CD4-positive, alpha-beta T cell treated with Interleukin-15 for 4 hours (primary cell): ENCODE measurements at places on chromosomes 6 and 20.
A peak's percentile ranks its signal among the peaks of the same experiment; 100 is the strongest.

GRCh38 chr6:41935685-41936072, 5.9 kb downstream of the CCND3 start:
- DNase-seq = no peak

- no peak for DNase-seq
These were observed 261.1 kb downstream of the FNDC1 start for GRCh38 chr6:159430323-159430722.

- DNase-seq = no peak
These were observed 159.2 kb downstream of the RPS12 start for GRCh38 chr6:132973514-132973993.

- DNase-seq = no peak
These were observed 16.4 kb upstream of the CYP24A1 start for GRCh38 chr20:54190217-54190616.

DNA sequence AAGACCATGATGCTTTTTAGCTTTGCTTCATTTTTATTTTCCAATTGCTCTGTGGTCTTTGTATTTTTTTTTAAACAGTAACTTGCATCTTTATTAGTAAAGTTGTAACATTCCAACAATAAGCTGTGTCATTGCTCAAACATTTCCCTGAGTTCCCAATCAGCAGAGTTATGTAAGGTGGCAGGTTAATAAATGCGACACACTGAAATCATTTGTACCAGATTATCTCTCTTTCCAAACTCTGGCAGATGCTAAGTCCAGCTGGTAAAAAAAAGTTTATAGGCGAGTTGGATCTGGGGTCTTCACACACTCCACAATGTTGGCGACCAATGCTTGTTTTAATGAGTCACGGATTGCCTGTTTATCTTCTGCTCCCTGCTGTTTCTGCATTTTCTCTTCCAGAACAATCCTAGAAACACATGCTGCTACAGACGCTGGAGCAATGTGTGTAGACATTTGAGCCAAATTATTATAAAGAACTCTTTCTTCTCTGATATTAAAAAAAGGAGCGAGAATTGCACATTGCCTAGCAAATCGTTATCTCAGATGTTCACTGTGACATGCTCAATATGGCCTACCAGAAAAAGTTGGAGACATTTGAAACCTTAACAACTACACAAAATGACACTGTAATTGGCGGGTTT, 113.6 kb upstream of the IFNGR1 start:
- DNase-seq = no peak

GRCh38 chr6:36120979-36121786, 9.1 kb upstream of the MAPK13 start:
- peak; percentile 59 for DNase-seq

DNA sequence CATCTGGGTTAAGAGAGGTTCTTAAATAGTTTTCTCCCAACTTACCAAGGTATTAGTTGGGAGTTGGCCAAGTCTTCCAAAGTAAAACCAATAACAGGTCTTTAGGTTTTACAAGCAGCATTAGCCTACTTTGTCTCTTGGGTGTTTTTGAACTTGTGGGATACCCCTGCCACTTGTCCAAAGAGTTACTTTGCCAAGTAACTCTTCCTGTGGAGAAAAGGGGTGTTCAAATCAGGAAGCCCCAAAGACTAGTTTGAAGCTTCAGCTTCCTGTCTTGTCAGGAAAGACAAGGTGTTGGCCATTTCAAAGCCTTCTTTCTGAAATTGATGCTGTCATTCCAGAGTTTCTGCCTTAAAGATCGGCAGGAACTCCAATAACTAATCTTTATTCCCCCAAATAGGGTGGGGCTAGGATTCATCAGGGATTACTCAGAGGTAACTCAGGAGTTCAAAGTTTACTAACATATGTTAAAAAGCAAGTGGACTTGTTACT, 822 bp downstream of the RAB22A start:
- DNase-seq = no peak

DNA sequence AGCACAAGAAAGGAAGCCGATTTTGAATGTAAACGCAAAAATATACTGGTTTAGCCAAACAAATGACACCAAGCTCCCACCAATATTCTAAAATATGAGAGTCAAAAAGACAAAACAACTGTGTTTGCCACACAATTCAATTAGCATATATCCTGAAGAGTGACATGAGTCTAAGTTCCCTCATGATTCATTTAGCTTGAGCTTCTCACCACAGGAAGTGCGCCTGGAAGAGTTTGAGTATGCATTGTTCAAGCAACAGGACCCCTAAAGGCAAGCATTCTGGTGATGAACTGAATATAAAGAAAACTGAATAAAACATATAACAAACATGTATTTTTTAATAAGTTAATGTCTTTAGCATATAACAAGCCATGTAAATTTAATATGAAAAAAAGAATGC, 115.2 kb upstream of the RUNX2 start:
- DNase-seq = no peak

GRCh38 chr20:15848995-15849610, 724.1 kb downstream of the KIF16B start:
- no peak for DNase-seq

DNA sequence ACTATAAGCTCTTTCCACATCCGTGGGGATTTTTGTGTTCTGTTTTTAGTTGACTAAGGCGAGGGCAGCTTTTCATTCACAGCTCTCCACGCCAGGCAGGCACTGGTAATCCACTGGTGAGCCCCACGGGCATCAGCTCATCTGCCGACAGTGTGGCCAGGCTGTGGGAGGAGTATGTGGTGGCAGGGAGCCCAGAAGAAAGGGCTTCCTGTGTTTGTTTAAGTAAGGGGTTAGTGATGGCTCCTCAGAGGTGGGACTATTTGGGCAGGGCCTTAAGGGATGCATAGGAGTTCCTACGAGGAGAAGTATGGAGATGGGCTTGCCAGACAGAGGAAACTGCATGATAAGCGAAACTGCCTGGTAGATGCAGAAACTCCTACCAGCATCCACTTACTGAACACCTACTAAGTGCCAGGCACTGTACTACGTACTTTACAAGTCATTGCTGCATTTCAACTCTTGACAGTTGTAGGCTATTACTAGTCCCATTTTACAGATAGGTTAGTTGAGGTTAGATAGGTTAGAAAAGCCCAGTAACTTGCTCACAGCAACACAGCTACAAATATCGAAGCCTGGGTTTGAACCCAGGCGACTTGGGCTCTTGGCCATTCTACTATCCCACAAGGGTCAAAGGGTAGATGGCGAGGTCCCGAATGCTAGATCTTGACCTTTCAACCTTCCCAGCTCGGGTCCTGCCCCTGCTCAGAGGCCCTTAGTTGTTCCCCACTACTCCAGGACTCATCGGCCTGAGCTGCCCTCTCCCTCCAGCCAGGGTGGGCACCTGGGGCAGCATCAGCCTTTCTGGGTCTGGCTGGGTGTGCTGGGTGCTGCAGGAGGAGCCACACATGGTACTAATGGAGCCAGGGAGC, 55.1 kb downstream of the CEBPB start:
- no peak for DNase-seq

GRCh38 chr6:35051396-35051795, 89.7 kb downstream of the TCP11 start:
- DNase-seq = no peak

DNA sequence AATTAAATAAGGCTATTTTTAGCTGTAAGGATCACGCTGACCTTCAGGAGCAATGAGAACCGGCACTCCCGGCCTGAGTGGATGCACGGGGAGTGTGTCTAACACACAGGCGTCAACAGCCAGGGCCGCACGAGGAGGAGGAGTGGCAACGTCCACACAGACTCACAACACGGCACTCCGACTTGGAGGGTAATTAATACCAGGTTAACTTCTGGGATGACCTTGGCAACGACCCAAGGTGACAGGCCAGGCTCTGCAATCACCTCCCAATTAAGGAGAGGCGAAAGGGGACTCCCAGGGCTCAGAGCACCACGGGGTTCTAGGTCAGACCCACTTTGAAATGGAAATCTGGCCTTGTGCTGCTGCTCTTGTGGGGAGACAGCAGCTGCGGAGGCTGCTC, 84.0 kb downstream of the RAMACL start:
- DNase-seq = no peak

- no peak for DNase-seq
These were observed 537.4 kb downstream of the TENT5A start for GRCh38 chr6:81215092-81215432.

- DNase-seq = no peak
These were observed 83.1 kb downstream of the CAP2 start for GRCh38 chr6:17476511-17476910.

GRCh38 chr6:124984668-124985338, 22.6 kb downstream of the RNF217 start:
- DNase-seq = no peak

DNA sequence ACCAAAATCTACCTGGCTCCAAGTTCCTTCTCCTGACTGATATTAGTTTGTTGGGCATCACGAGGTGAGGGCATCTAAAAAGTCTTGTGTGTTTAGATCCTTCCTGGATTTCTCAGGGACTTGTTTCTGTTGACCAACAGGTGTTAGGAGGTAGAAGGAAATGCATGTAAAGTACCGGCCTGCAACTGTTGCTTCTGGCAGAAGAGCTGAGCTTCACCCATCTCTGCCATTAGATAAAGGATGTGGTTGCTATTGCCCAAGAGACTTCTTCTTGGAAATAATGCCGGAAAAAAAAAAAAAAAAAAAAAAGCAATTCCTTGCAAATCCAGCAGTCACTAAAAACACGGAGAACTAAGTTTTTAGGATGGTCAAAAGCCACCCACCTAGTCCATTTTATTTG, 303.1 kb downstream of the CDH26 start:
- no peak for DNase-seq

- no peak for DNase-seq
These were observed 123.2 kb downstream of the DLL1 start for GRCh38 chr6:170167657-170168159.

GRCh38 chr6:53197553-53197952, 48.9 kb upstream of the GCM1 start:
- DNase-seq = no peak

DNA sequence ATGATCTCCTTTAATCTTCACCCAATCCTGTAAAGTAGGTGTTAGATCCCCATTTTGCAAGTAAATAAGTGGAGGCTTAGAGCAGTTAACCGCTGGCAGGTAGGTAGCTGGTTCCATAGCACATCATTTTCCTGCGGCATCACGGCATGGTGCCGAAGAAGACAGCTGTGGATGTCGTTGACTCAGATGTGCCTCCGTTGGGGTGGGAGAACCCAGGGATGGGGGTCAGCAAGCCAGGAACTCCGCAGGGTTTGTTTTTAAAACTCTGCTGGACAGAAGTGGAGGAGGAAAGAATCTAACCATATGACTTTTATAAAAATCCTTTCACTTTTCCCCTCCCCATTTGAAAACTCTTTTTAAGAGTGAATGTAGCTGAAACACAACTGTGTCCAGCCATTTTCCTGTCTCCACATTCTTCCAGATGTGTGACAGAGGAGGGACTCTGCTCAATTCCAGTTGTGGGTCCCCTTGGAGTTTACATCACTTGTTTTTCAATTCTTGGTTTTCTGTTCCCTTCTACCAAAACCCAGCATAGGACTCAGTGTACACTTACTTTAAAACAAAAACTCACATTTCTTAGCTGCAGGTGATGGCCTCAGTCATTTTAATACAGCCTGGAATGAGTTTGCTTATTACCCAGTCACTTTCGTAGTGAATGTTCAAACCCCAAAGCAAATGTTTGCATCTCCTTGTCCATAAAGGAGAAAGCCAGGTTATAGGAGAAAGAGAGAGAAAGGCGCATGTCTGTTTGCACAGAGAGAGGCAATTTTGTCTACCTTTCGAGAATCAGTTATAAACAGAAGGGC, 27.6 kb upstream of the PI16 start:
- DNase-seq = no peak

DNA sequence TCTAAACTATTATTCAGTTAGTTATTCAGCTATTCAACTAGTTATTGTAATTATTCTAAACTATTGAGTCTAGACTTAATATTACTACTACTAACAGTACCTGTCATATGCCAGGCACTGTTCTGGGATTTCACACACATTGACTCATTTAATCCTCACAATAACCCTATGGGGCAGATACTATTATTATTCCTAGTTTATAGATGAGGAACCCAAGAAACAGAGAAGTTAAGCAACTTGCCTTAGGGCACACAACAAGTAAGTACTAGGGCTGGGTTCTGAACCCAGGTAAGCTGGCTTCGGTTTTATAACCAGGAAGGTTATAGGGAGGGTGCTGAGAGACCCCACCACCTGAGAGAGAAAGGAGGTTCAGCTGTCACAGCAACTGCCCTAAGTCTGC, 7.8 kb downstream of the TEAD3 start:
- no peak for DNase-seq

GRCh38 chr6:169212436-169212835, 41.2 kb downstream of the THBS2 start:
- no peak for DNase-seq

DNA sequence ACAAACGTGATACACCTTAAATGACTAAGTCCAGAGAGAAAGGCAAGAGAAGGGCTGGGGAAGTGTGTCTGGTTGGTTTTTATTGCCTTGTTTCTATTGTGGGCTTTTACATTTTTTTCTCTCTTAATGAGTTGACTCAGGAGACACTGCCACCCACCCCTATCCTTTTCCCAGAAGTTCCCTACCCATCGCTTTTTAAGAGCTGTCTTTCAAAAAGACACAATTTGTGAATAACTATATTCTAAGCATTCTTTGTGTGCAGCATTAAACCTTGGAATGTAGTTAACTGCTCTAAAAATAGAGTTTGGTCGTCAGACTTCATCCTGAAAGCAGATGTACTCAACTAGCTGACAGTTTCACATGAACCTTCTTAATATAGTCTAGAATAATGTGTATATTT, 174.9 kb downstream of the ISM1 start:
- DNase-seq = no peak

GRCh38 chr20:19566226-19566945, 191.7 kb upstream of the RIN2 start:
- no peak for DNase-seq

DNA sequence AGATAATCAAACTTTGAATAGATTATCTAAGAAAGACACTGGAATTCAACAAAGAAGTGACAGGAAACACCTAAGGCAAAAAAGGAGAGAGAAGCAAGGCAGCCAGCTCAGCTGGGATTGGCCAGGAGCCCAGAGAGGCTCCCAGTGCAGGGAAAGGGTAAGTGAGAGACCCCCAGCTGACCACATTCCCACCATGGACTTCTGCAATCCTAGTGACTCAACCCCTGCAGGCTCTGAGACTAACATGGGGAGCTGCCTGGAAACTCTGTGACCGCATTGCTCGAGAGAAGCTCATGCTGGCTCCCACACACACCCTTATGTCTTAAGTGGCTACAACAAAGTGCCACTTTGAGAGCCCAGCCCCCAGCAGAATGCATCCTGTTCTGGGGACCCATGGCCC, 215.1 kb downstream of the PACRG start:
- no peak for DNase-seq

DNA sequence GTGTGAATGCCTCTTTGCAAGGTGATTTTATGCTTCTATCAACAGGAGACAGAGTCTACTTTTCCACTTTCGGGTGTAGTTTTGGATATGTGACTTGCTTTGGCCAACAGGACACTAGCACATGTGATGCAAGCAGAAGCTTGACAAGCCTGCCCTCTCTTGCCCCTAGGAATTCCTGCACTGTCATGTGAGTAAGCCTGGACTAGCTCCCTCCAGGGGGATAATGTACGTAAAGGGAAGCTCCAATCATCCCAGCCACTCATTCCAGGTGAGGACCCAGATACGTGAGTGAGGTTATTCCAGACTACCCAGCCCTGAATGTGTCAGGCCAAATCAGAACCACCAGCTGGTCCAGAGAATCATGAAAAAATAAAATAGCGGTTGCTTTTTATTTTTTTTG, 33.3 kb downstream of the BEND3 start:
- DNase-seq = no peak
